ENCODE measurements at places on chromosomes 12 and 14. TPM values are rescaled to one million over a fixed set of nuclear protein-coding genes. Genes with fewer than 3 reads are reported as not detected.

- DNase-seq = peak; percentile 95
Observed at GRCh38 chr12:124921200-124922031, 7.0 kb upstream of the UBC start.

DNA sequence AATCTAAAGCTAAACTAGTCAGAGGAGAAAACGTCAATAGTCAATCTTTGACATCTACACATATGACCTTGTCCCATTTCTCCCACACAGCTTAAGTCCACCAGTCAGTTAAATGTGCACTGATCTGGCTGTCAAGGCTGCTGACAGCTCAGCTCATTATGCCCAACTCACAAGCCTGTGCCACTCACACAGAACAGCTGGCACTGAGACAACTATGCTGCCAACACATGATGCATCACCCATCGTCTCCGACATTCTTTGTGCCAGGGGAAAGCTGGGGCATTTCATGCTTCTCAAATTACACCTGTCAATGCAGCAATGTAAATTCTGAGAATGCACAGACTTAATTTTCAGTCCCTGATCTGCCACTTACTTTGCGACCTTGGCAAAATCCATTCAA, 25.3 kb downstream of the GNS start:
- peak; percentile 54 for DNase-seq

GRCh38 chr12:28759333-28759732, 389.7 kb upstream of the FAR2 start:
- peak; percentile 28 for DNase-seq

SUOX gene
- 13.6 TPM for total RNA-seq

DNA sequence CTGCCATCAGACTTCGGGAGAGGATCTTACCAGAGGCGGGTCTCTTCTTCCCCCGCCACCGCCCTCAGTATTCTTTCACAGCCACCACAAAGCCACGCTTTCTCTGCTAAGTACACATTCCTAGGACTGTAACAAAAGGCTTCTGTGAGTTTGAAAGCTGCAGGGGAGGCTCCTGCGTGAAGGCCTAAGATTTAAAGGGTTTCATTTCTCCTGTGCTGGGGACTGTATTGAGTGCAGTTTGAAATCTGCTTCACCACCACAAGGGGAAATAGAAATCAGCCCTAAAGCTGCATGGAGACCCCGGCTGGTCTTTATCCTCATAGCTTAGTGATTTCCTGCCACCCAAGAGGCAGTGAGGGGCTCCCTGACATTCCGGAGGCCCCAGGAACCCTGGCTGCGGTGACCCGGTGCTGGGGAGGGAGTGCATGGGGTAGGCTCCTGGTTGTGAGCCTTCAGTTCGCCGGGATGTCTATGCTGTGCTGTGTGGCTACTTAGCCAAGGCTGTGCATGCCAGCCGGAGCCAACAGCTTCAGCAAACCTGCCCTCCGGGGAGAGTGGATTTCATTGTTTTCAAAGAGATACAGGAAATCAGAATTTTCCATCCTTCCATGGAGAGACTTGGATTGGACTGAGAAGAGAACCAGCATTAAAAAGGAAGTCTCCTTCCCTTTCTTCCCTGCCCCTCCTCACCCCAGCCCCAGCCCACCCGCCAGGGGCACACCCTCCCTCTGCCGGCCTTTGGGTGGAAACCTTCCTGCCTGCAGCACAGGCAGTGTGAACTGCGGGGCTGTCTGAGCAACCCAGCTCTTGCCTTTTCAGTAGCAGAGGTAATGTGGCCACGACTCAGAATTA, 163.3 kb downstream of the ETV6 start:
- peak; percentile 69 for DNase-seq

DNA sequence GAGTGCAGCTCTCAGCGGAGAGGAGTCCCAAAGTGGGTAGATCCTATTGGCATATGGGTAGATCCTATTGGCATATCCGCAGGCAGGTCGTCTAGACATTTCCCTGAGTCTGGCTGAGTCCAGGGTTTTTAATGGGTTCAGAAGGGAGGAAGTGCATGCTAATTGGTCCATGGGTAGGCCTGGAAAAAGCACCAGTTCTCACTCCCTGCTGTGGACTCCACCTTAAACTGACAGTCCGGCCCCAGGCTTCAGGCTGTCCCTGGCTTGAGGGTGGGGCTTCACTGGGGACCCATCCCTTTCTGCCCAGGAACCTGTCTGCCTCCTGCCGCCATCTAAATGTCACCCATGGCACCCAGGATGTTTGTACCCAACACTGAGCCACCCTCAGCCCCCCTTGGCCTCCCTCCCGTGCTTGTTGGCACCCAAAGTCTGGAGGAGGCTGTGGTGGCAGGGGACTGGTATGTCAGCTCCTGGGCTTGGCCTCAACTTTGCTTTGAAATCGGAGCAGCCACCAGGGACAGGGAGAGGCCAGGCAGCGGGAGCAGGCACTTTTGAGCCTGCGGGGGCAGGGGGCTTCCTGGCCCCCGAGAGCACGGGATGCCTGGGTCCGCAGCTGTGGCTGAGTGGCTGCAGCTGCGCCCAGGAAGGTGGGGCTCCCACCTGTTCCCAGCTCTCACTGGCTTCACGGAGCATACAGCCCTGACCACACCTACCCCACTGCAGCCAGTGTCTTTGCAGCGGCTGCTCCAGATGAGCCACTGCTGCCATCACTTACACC, 29.6 kb upstream of the YAF2 start:
- DNase-seq = no peak

- no peak for DNase-seq
Observed at GRCh38 chr12:3274664-3275063, 197.5 kb downstream of the TSPAN9 start.

AMDHD1 gene
- 1.6 TPM for total RNA-seq

Data from RPMI7951 (cell line).